ENCODE measurements at places on chromosomes 13 and 19.

DNA sequence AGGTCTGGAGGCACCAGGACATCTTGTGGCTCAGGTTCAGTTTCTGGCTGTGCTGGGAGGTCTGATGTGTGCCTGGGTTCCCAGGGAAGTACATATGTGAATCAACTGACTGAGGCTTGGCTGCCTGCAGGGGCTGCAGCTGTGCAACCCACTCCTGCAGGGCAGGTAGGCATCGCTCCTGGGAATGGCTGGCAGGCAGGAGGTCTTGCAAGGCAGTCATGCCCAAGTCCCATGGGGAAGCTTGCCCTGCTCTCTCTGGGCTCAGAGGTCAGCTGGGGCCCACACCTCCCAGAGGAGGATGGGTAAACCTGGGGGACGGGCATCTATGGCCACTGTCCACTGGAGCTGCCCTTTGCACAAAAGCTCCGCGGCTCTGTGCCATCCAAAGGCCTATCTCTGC lies 1141.8 kb downstream of the SLITRK1 start:
- no peak overlapping the region for H3K27ac ChIP-seq
- H3K4me1 ChIP-seq = no peaks in the 10 kb centered on the region
- no peaks in the 10 kb centered on the region for H3K27me3 ChIP-seq
- H3K36me3 ChIP-seq = no peaks in the 10 kb centered on the region
- H3K4me3 ChIP-seq = no peak overlapping the region

GRCh38 chr19:8832132-8833021 lies at the start of the genes MBD3L1 and ZNF558:
Gene MBD3L1 (plus strand): TSS chr19:8832377. CDS start chr19:8842679, 10,302 bp downstream.
Gene ZNF558 (minus strand): TSS chr19:8832304. CDS start chr19:8822659, 9,645 bp downstream.
- H3K27me3 ChIP-seq = no peaks in the 10 kb centered on the region
- peak within 1 kb of the TSS; percentile 80 for H3K4me3 ChIP-seq
- no peaks in the 10 kb centered on the region for H3K36me3 ChIP-seq
- H3K27ac ChIP-seq = peak within 1 kb of the TSS; percentile 88

- no peak overlapping the region for H3K27ac ChIP-seq
- no peaks in the 10 kb centered on the region for H3K36me3 ChIP-seq
- H3K4me1 ChIP-seq = no peaks in the 10 kb centered on the region
These were observed 152.4 kb downstream of the DCLK1 start for GRCh38 chr13:35978607-35979316.

- H3K27me3 ChIP-seq = no peaks in the 10 kb centered on the region
- no peak overlapping the region for H3K27ac ChIP-seq
- H3K4me3 ChIP-seq = no peak overlapping the region
These were observed 24.1 kb downstream of the PBX4 start for GRCh38 chr19:19594381-19594780.

- no peaks in the 10 kb centered on the region for H3K36me3 ChIP-seq
- H3K27me3 ChIP-seq = no peaks in the 10 kb centered on the region
- no peaks in the 10 kb centered on the region for H3K4me1 ChIP-seq
- no peak overlapping the region for H3K27ac ChIP-seq
These were observed 152.8 kb downstream of the LHFPL6 start for GRCh38 chr13:39450176-39450575.

DNA sequence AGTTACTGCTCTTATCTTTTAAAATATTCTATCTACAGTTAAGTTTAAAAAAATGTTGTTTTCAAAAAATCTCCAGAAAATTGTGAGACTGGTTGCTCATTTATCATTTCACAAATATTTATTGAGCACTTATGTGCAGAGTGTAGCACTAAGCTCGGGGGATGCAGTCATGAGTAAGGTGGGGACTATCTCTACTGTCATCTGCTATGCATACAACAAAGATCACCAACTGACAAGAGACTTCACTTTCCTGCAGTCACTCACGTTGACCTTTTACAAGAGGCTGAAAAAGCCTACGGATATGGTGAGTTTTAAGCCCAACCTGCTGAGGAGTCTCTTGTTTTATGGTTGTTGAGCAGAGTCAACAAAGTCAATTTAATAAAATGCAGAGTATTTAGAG lies 392.5 kb downstream of the KLF12 start:
- DNase-seq = peak; percentile 39
- H3K27ac ChIP-seq = no peak overlapping the region
- peaks cover 7% of the 10 kb centered on the region for H3K4me1 ChIP-seq
- no peaks in the 10 kb centered on the region for H3K27me3 ChIP-seq
- H3K36me3 ChIP-seq = no peaks in the 10 kb centered on the region
- no peak overlapping the region for H3K4me3 ChIP-seq

DNA sequence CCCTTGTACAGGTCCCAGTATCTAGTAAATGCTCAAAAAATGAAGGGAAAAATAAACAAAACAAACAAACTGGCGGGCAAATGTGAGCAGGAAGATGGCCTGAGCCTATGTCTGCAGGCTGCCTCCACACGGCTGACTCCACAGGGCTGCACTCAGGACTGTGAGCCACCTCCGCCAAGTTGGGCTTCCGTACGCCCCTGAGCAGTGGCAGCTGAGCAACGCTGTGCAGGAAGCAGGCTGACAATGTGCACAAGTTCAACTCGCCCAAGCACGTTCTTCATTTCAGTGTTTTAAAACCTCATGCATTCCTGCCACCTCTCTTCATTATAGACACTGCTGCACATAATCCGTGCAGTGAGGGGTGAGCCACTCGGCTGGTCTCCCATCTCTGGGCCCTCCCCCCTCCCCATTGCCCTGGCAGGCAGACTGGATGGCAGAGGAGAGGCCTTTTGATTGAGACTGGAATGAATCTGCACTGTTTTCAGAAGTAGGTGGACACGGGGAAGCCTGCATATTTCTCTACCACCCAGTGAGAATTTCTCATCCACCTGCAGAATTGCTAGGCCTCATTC lies 915.3 kb downstream of the UQCRFS1 start:
- H3K4me3 ChIP-seq = no peak overlapping the region
- DNase-seq = no peak
- H3K27ac ChIP-seq = no peak overlapping the region
- H3K4me1 ChIP-seq = peaks cover 2% of the 10 kb centered on the region

- peaks cover 21% of the 10 kb centered on the region for H3K4me1 ChIP-seq
- H3K36me3 ChIP-seq = no peaks in the 10 kb centered on the region
- H3K27me3 ChIP-seq = no peaks in the 10 kb centered on the region
- H3K27ac ChIP-seq = no peak overlapping the region
These were observed 13.7 kb upstream of the SLC35E1 start for GRCh38 chr19:16585808-16586476.

DNA sequence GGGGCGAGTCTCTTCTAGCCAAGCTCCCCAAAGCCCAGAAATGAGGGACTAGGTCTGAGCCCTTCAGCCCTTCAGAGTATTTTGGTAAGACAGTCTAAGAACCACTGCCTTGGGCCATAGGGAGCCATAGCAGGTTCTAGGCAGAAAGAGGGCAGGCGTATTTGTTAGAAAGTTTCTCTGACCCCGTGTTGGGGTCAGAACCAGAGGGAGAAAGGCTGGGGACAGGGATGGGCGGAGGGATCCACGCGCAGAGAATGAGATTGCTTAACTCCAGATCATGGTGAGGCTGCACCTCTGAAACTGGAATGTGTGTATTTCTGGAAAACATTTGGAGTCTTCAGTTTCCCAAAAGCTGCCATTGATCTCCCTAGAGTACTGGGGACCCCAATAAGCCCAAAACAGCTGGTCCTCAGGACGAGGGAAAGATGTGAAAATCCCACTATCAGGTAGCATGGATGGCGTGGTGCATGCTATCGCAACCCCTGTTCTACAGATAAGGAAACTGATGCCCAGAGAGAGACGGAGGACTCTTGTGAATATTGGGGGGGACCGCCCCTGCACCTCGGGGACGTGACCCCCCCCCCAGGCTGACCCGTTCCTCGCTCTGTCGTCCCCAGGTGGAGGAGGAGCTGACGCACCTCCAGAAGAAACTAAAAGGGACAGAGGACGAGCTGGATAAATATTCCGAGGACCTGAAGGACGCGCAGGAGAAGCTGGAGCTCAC lies 703 bp upstream of the TPM4 start:
- peak overlapping the region; percentile 75 for H3K27ac ChIP-seq
- peaks cover 4% of the 10 kb centered on the region for H3K4me1 ChIP-seq
- DNase-seq = peak; percentile 42
- peak overlapping the region; percentile 46 for H3K4me3 ChIP-seq
- H3K27me3 ChIP-seq = no peaks in the 10 kb centered on the region
- H3K36me3 ChIP-seq = no peaks in the 10 kb centered on the region

- H3K36me3 ChIP-seq = no peaks in the 10 kb centered on the region
- H3K27me3 ChIP-seq = no peaks in the 10 kb centered on the region
- peaks cover 4% of the 10 kb centered on the region for H3K4me1 ChIP-seq
- no peak overlapping the region for H3K27ac ChIP-seq
These were observed 3.1 kb upstream of the UQCRFS1 start for GRCh38 chr19:29216021-29216420.

- H3K27ac ChIP-seq = no peak overlapping the region
- no peaks in the 10 kb centered on the region for H3K36me3 ChIP-seq
- H3K4me3 ChIP-seq = no peak overlapping the region
- no peak for DNase-seq
- no peaks in the 10 kb centered on the region for H3K4me1 ChIP-seq
These were observed 19.2 kb downstream of the ADGRE1 start for GRCh38 chr19:6906559-6907060.

DNA sequence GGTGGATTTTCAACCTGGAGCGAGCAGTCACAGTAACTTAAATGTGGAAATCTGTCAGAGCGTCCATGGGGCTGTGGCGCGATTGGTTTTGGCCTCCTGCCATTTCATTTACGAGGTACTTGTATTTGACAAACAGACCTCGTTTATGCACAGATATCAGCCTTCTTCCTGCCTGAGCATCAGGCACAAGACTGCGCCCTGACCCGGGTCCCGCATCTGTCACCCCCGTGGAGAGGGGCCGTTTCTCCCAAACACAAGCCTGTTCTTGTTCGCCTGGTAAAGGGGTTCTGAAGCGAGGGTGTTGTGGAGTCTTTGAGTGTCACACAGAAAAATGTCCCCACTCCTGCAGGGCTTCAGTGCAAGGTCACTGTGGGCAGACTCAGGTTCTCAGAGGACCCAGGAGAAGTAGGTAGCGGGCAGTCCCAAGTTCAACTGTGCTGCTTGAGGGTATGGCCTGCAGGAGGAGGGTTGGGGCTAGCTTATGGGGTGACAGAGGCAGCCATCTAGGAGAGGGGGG lies 202.3 kb downstream of the URI1 start:
- H3K27me3 ChIP-seq = no peaks in the 10 kb centered on the region
- H3K4me1 ChIP-seq = no peaks in the 10 kb centered on the region
- H3K4me3 ChIP-seq = no peak overlapping the region
- H3K36me3 ChIP-seq = no peaks in the 10 kb centered on the region
- no peak overlapping the region for H3K27ac ChIP-seq

DNA sequence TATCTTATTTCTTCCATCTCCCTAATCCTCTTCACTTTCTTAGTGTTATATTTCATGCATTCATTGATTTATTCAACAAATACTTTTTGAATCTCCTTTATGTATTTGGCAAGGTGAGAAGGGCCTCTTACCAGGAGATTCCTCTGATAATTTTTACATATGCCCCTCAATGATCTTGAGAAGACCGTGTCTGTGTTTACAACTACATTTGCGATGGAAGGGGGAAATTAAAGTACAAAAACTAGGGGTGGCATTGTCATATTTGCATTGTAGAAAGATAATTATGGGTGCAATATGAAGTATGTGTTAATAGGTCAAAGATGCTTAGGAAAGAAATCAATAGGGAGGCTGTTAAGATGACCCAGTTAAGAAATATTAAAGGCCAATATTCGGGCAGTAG lies 1108.4 kb upstream of the MIR17HG start:
- H3K27me3 ChIP-seq = no peaks in the 10 kb centered on the region
- H3K4me3 ChIP-seq = no peak overlapping the region
- no peak for DNase-seq
- H3K27ac ChIP-seq = no peak overlapping the region
- H3K36me3 ChIP-seq = no peaks in the 10 kb centered on the region
- H3K4me1 ChIP-seq = no peaks in the 10 kb centered on the region

DNA sequence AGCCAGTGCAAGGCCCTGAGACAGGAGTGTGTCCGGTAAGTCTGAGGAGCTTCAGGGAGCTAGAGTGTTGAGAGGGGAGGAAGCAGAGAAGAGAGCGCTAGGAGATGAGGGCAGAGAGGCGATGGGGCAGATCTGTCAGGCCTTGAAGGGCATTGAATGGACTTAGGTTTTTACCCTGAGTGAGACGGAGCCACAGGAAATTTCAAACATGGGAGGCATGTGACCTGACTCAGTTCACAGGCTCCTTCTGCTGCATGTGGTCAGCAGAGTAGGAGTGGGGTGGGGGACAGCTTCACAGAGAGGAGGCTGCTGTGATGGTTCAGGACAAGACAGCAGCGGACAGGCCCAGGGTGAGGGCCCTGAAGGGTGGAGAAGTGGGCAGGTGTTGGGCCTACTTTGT lies 2.5 kb upstream of the FAM98C start:
- H3K36me3 ChIP-seq = no peaks in the 10 kb centered on the region
- DNase-seq = no peak
- no peak overlapping the region for H3K4me3 ChIP-seq
- no peak overlapping the region for H3K27ac ChIP-seq
- H3K4me1 ChIP-seq = no peaks in the 10 kb centered on the region

DNA sequence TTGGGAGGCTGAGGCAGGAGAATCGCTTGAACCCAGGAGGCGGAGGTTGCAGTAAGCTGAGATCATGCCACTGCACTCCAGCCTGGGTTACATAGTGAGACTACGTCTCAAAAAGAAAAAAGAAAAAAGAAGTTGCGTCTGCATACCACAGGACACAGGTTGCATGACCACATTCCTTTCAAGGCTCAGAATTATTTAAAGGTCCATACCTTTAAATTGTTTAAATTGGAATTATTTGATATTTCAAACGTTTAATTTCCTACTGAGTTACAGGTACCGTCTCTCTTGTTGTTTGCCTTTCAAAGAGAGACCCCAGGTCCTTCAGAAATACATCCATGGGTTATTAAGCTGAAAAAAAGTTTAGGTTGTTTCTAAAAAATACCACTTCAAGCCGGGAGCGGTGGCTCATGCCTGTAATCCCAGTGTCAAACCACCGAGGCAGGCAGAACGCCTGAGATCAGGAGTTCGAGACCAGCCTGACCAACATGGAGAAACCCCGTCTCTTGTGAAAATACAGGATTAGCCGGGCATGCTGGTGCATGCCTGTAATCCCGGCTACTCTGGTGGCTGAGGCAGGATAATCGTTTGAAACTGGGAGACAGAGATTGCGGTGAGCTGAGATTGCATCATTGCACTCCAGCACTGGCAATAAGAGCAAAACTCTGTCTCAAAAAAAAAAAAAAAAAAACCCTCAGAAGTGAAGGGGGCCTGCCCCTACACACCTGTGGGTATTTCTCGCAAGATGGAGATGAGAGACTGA lies 18.6 kb downstream of the ZNF816 start:
- H3K27me3 ChIP-seq = no peaks in the 10 kb centered on the region
- DNase-seq = peak; percentile 59
- peak overlapping the region; percentile 81 for H3K27ac ChIP-seq
- no peaks in the 10 kb centered on the region for H3K36me3 ChIP-seq
- H3K4me3 ChIP-seq = no peak overlapping the region

GRCh38 chr19:40623403-40624251 lies 22.5 kb downstream of the LTBP4 start:
- H3K4me3 ChIP-seq = no peak overlapping the region
- H3K27me3 ChIP-seq = no peaks in the 10 kb centered on the region
- H3K27ac ChIP-seq = peak overlapping the region; percentile 30
- H3K36me3 ChIP-seq = peaks cover 2% of the 10 kb centered on the region
- DNase-seq = peak; percentile 99
- peaks cover 6% of the 10 kb centered on the region for H3K4me1 ChIP-seq
